Vein endothelial cell (primary cell): ENCODE measurements at places on chromosomes 2 and 18. TPM values are rescaled to one million over a fixed set of nuclear protein-coding genes. Genes with fewer than 3 reads are reported as not detected.

DAW1 gene
- 0.57 and 3.3 TPM in 2 replicates for total RNA-seq

POTEI gene
- 0.33 and 0.48 TPM in 2 replicates for total RNA-seq

SPC25 gene
- 3.6 and 6.4 TPM in 2 replicates for total RNA-seq

CTNNA2 gene
- total RNA-seq = not detected in 2 replicates

HTR2B gene
- 1.3 and 1.6 TPM in 2 replicates for total RNA-seq

ALK gene
- not detected in 2 replicates for total RNA-seq

IHH gene
- 0.33 TPM in 1 of 2 replicates, not detected in the other for total RNA-seq

ASXL3 gene
- total RNA-seq = under 0.01 and 0.57 TPM in 2 replicates
